Stimulated activated CD8-positive, alpha-beta memory T cell treated with anti-CD3 and anti-CD28 coated beads, Interleukin-12 subunit alpha, Interleukin-12 subunit beta, amount 100 ng/mL, for 1 hour (primary cell): ENCODE measurements at places on chromosomes 11 and 22.

GRCh38 chr11:14373941-14374646 is 15.1 kb upstream of the RRAS2 start:
- DNase-seq: no peak

GRCh38 chr22:37416827-37417226 is 10.5 kb downstream of the ELFN2 start:
- DNase-seq: no peak

- DNase-seq: no peak
These were observed 18.7 kb upstream of the OR6X1 start for GRCh38 chr11:123773026-123773425.

- DNase-seq: no peak
These were observed 43.2 kb downstream of the MACROD1 start for GRCh38 chr11:64122411-64123410.

DNA sequence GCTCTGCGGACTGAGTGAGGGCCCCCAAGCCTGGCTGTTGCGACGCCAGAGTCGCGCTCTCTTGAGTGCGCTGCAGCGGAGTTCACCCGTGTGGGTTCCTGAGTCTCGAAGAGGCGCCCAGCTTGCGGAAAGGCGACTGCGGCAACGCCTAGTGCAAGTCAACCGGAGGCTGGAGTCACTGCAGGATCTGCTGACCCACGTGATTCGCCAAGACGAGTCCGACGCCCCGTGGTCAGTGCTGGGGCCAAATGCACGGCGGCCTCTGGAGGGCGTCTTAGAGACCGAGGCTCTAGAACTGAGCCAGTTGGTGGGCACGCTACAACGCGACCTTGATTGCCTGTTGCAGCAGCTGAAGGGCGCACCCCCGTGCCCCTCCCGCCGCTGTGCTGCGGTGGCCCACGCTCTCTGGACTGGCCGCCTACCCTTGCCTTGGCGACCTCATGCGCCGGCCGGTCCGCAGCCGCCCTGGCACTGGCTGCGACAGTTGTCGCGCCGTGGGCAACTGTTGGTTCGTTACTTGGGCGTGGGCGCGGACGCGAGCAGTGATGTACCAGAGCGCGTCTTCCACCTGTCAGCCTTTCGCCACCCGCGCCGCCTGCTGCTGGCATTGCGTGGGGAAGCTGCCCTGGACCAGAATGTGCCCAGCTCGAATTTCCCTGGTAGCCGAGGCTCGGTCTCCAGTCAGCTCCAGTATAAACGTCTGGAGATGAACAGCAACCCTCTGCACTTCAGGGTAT is 32.6 kb downstream of the RRP8 start:
- DNase-seq: no peak

DNA sequence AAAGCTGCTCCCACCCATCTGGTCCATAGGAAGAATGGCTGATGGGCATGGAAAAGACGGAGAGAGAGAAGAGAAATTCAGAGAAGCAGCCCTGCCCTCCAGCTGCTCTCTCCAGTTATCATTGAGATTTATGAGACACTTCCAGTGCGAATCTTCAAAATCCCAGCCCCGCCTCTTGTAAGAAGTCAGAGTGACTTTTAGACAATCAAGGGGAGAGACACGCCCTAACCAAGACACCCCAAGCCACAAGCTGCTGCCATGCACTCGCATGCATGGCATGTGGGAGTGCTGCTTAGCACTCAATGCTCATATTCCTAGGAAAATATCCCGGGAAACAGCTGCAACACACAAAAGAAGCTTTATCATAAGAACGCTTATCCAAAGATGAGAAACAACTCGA is 110.6 kb upstream of the BID start:
- no peak for DNase-seq

DNA sequence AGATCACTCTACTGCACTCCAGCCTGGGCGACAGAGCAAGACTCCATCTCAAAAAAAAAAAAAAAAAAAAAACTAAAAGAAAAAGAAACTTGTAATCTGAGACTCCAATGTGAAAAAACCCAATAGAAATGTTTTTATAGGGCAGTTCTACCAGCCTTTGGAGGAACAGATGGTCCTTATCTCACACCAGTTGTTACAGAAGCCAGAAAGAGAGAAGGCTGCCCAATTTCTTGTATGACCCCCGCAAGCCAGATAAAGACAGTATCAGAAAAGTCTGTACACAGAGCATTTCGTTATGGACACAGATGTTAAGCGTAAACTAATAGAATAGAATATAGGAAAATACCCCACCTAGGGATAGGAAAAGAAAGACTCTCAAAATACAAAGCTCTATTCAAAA is 11.3 kb upstream of the TSGA10IP start:
- DNase-seq: no peak

DNA sequence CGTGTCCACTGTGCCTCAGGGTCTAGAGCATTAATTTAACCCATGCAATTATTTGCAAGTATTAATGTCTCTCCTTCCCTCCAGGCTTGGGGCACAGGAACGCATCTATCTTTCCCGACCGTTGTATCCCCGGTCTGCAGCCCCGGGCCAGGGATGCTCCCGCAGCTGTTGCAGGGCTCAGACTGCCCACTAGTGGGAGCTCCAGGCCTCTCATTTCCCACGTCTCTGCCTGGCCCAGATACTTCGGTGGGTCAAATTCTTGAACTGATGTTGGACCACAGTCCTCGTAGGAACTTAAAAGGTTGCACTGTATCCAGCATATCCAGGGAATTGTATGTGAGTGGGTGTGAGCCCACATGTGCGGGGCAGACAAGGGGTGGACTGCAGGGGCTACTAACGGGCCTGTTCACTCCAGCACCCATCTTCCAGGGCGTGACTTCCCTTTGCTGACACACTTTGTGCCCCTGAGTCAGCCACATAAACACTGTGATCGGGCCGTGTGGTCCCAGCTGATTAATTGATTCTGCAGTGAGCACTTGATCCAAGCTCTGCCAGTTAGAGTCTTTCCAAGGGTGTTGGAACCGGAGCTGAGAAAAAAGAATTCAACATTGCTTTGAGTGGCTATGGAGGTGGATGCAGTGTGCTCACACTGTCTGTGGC is 451.3 kb downstream of the TBC1D22A start:
- DNase-seq: no peak

GRCh38 chr11:18790883-18791206 is 753 bp downstream of the PTPN5 start:
- no peak for DNase-seq

GRCh38 chr11:18307461-18308139 is 14.3 kb downstream of the HPS5 start:
- no peak for DNase-seq
